ENCODE measurements at places on chromosomes 1 and 21.
A peak's percentile ranks its signal among the peaks of the same experiment; 100 is the strongest.

DNA sequence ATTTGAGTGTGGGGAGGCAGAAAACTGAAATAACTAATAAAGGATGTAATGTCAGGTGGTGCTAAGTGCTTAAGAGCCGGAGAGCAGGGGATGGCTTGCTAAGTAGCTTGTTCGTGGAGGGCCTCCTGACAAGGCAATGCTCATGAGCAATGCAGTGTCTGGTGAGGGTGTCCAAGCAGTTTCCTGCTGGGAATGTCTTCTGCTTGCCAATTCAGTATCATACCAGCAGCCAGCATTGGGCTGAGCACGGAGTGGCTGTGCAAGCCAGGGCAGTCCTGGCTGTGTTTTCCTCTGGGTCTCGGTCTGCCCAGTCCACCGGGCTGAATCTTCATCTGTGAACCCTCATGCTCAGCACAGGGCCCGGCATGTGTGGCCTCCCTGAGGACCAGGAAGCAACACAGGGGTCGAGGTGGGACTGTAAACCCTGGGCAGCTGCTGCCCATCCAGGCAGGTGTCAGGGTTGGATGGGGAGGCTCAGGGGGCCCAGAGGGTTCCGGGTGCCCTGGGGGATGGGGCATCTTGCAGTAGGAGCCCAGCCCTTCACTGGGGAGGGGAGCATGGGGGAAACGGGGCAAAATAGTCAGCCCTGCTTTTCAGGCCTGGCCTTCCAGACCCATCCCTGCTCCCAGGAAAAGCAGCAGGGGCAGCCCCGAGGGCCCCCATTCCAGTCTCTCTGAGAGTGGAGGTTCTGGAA is 27.5 kb downstream of the EDN2 start:
- DNase-seq: no peak

- DNase-seq: no peak
Measured at GRCh38 chr1:211101481-211101880, 32.5 kb downstream of the KCNH1 start.

GRCh38 chr1:93908394-93909145 is 660 bp downstream of the GCLM start:
- DNase-seq: no peak

- DNase-seq: no peak
Measured at GRCh38 chr1:18716112-18716784, 85.6 kb downstream of the PAX7 start.

DNA sequence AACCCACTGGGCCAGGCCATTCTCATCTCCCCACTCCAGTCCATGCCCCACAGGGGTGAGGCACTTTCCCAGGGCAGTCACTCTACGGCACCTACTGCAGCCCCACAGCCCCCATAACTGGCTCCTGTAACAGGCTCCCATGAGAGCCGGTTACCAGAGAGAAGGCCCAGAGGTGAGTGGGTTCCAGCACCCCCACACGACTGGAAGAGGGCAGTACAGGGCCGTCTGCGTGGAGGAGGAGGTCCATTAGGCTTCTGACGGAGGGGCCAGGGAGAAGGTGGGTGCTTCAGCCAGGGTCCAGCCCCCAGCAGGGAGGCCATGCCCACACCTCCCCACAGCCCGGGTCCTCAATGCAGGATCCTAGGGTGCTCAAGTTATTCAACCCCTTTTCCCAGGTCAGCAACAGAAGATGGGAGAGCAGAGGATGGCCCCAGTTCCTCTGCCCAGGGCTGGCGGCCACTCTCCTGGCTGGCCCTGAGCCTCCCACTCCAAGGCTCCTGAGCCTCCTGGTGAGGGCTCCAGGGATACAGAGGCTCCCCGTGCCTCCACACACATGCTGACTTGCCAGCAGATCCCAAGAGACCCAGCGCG is 1.6 kb downstream of the ACAP3 start:
- no peak for DNase-seq

DNA sequence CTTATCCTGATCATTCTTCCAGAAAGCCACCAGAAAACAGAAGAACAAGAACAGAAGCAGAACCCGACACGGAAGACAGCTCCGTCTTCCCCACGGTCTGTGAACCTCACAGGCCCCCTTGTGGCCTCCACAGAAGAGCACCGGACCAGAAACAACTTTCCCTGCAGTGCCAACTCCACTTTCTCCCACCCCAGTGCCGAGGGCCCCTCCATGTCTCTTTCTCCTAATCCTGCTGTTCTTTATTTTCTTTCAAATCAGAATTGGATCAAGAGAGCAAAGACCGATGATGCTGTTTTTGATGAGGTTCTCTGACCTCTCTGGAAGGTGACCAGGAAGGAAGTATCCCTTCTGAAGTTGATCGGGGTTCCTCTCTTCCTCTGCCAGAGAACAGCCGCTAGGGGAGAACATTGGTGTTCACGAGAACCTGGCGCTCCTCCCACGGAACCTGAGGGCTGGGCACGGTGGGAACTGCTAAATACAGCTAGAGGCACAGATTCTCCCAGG is 58.9 kb upstream of the CTTNBP2NL start:
- DNase-seq: peak; percentile 24

GRCh38 chr1:180633057-180634056 is 1.5 kb downstream of the XPR1 start:
- no peak for DNase-seq

DNA sequence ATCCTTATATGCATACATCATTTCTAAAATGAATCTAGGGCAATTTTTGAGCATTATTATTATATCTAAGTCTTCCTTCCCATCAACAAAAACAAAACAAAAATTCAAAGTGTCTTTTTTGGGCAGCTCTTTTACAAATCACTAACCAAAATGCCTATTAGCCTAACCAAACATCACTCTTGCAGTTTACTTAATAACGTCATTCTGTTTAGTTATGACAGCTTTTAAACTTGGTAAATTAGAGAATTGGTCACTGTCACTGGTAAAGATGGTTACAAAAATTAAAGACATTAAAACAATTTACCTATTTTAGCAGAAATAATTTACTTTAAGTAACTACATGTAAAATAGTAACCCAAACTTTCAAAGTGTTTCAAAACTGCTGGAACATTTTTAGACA is 2.8 kb downstream of the ARHGAP29 start:
- DNase-seq: no peak

GRCh38 chr1:5944154-5944842 is 47.9 kb downstream of the NPHP4 start:
- no peak for DNase-seq

GRCh38 chr21:16777041-16777720 is 735.7 kb upstream of the CXADR start:
- no peak for DNase-seq

DNA sequence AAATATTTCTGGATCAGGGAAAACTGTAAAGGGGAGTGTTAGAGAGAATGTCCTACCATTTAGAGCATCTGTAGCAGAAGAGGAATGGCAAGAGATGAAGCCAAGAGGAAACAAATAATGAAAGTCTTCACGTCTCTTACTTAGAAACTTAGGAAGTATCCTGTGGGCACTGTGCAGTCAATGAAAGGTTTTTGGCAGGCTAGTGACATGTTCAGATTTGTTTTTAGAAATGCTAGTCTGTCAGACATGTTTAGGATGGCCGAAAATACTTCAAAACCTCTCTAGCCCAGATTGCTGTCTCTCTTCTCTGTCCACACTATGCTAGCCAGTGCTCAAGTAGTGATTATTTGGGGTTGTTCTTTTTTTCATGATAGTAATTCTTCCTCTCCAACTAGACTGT is 48.6 kb upstream of the RGL1 start:
- DNase-seq: no peak

GRCh38 chr1:26160527-26161414 is 1.9 kb downstream of the FAM110D start:
- no peak for DNase-seq

- no peak for DNase-seq
Measured at GRCh38 chr21:37237764-37238163, 29.4 kb downstream of the VPS26C start.

GRCh38 chr21:42388740-42389448 is 7.0 kb downstream of the TMPRSS3 start:
- no peak for DNase-seq

- DNase-seq: no peak
Measured at GRCh38 chr1:24388331-24388885, 25.2 kb downstream of the STPG1 start.

- DNase-seq: no peak
Measured at GRCh38 chr1:232699814-232700213, 69.9 kb upstream of the SIPA1L2 start.

- no peak for DNase-seq
Measured at GRCh38 chr1:56551691-56552090, 27.7 kb downstream of the PLPP3 start.

DNA sequence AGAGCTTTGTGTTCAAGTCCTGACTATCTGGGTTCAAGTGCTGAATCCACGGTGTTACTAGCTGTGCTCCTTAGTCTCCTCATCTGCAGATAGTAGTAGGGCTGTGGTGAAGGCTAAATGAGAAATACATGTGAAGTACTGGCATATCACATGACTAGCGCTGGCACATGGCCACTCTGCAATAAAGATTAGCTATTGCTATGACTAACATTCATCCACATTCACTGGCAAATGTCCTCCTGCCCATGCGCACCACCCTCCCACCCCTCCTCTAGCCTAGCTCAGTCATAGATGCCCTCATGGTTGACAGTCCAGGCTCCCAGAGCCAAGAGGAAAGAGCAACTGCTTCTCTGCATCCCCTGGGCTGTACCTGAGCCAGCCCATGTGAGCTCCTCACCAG is 8.5 kb upstream of the COL8A2 start:
- DNase-seq: peak; percentile 19

GRCh38 chr1:47189844-47190508 is at the start of gene PDZK1IP1:
Gene PDZK1IP1, minus strand, starts transcription at chr1:47190036. Its CDS starts 104 bp downstream, at chr1:47189932.
- no peak for DNase-seq

DNA sequence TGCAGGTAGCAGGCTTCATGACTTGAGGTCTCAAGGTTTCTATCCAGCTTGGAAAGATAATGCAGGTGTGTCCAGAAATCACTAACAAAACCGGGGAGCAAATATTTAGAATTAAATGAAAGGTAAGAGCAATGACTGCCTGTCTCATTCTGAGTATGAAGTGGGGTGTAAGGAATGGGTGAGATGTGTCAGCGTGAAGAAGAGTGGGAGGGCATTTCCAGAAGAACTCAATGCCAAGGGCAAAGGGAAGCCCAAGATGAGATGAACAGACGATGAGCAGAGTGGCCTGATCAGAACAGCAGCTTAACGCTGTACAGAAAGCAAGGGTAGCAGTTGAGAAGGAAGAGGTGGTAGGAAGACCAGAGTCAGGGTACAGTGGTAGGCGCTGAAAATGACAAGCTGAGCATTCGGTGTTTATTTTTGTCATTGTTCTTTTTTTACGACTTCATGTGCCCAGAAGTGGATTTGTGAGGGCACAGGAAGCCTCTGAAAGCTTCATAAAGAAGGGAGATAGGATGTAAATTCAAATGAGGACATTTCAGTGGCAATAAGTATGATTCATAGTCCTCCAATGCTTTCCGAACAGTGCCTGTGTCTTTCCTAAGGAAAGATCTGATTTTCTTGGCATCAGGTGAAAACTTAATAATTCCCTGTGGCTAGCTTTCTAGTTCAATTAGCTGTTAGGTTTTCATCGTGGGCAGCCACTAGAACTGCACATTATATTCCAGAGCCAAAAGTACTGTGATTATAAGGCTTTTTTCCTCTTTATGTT is 190.5 kb downstream of the APP start:
- DNase-seq: no peak

GRCh38 chr21:32674731-32675130 is 53.1 kb downstream of the SYNJ1 start:
- no peak for DNase-seq

All from SHP77 treated with DMSO at 0.1 percent for 48 hours (cell line).